ENCODE measurements at places on chromosomes 5 and 9.

- H3K27me3 ChIP-seq = no peaks in the 10 kb centered on the region
- no peak overlapping the region for H3K27ac ChIP-seq
- peak; percentile 12 for DNase-seq
- no peaks in the 10 kb centered on the region for H3K36me3 ChIP-seq
- H3K4me1 ChIP-seq = no peaks in the 10 kb centered on the region
Measured at GRCh38 chr5:79800979-79801827, 111.6 kb downstream of the CMYA5 start.

- H3K36me3 ChIP-seq = no peaks in the 10 kb centered on the region
- no peaks in the 10 kb centered on the region for H3K4me1 ChIP-seq
- H3K27me3 ChIP-seq = no peaks in the 10 kb centered on the region
- no peak for DNase-seq
- no peak overlapping the region for H3K4me3 ChIP-seq
Measured at GRCh38 chr5:180001136-180001535, 70.4 kb downstream of the RNF130 start.

DNA sequence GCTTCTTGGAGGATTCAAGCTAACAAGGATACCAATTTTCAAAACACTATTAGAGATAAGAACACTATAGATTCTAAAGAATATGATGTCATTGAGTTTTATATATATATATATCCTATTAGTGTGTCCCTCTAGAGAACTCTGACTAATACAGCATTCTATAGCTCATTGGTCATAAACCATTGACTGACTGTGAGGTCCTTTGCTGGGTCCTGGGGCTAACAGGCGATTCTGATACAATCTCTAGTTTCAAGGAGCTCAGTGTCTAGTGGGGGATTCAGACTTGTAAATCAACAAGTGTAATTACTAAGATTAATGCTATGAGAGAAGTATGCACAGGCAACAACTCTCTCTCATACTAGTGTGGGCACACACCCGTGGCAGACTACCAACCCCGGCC lies 234.5 kb downstream of the DENND1A start:
- no peak for DNase-seq
- H3K4me3 ChIP-seq = no peak overlapping the region
- H3K27me3 ChIP-seq = no peaks in the 10 kb centered on the region
- H3K4me1 ChIP-seq = no peaks in the 10 kb centered on the region
- H3K27ac ChIP-seq = no peak overlapping the region

DNA sequence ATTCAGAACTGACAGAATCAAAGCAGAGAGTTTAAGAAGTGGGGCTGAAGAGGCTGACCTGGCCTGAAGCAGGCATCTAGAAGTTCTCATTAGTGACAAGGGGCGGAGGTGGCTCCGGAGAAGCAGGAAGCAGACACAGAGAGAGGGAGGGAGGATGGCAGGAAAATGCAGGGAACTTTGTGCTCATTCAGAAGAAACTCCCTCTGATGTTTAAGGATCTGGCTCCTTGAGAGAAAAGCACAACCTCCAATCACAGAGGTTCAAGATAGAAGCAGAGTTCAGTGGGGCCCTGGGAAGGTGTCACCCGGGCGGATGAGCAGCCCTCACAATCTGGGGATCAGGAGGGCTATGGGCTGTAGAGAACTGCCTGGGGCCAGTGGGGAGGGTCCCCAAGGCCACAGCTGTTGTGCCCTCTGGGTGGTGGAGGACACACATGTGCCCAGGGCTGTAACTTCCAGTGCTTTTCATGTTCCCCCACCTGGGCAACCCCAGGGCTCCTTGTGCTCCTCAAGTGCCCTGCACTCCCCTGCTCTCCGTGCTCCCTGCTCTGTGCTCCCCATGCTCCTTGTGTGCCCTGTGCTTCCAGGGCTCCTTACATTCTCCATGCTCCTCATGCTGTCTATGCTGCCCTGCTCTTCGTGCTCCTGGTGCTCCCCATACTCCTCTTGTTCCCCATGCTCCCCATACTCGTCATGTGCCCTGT lies 51.4 kb downstream of the TRIP13 start:
- no peaks in the 10 kb centered on the region for H3K4me1 ChIP-seq
- H3K27ac ChIP-seq = peak overlapping the region; percentile 52
- peaks cover 2% of the 10 kb centered on the region for H3K27me3 ChIP-seq
- no peak overlapping the region for H3K4me3 ChIP-seq

DNA sequence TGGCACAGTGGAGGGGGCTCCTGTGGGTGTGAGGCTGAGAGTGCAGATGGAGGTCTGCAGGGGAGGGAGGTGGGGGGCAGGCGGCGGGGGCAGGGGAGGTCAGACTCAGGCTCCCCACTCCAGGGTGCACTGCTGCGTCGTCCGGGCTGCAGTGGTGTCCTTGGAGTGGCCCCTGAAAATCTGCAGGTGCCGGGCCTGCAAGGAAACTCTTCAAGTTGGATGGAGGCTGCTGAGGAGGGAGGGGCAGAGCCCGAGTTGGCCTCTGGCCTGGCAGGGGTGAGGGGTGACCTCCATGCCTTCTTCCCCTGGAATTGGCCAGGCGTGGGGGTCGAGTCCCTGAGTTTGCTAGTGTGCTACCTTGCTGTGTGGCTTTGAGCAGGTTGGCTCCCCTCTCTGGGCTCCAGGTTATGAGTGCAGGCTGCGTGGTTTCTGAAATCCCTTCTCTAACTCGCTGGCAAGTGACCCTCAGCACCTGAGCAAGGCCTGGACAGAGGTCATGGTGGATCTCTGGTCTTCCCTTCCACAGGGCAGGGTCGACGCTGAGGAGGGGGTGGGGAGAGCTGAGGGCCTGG lies 888 bp downstream of the ADAMTSL2 start:
- H3K4me3 ChIP-seq = no peak overlapping the region
- peaks cover 2% of the 10 kb centered on the region for H3K4me1 ChIP-seq
- H3K27me3 ChIP-seq = peaks cover 38% of the 10 kb centered on the region
- H3K36me3 ChIP-seq = no peaks in the 10 kb centered on the region
- no peak overlapping the region for H3K27ac ChIP-seq

- no peak overlapping the region for H3K27ac ChIP-seq
- no peak overlapping the region for H3K4me3 ChIP-seq
- peaks cover 13% of the 10 kb centered on the region for H3K4me1 ChIP-seq
- H3K27me3 ChIP-seq = no peaks in the 10 kb centered on the region
- DNase-seq = no peak
Measured at GRCh38 chr5:430214-430925, 12.6 kb upstream of the EXOC3 start.

GRCh38 chr5:110853267-110853666 lies 114.5 kb downstream of the SLC25A46 start:
- H3K36me3 ChIP-seq = no peaks in the 10 kb centered on the region
- H3K4me3 ChIP-seq = no peak overlapping the region
- no peak overlapping the region for H3K27ac ChIP-seq
- H3K4me1 ChIP-seq = no peaks in the 10 kb centered on the region
- DNase-seq = no peak

- no peak for DNase-seq
- H3K27ac ChIP-seq = no peak overlapping the region
- H3K27me3 ChIP-seq = no peaks in the 10 kb centered on the region
- H3K4me3 ChIP-seq = no peak overlapping the region
- peaks cover 3% of the 10 kb centered on the region for H3K4me1 ChIP-seq
Measured at GRCh38 chr9:110065532-110065931, 142.4 kb downstream of the C9orf152 start.

GRCh38 chr9:128043467-128043868 lies 23.7 kb downstream of the NAIF1 start:
- H3K36me3 ChIP-seq = no peaks in the 10 kb centered on the region
- H3K4me3 ChIP-seq = no peak overlapping the region
- H3K27ac ChIP-seq = no peak overlapping the region

DNA sequence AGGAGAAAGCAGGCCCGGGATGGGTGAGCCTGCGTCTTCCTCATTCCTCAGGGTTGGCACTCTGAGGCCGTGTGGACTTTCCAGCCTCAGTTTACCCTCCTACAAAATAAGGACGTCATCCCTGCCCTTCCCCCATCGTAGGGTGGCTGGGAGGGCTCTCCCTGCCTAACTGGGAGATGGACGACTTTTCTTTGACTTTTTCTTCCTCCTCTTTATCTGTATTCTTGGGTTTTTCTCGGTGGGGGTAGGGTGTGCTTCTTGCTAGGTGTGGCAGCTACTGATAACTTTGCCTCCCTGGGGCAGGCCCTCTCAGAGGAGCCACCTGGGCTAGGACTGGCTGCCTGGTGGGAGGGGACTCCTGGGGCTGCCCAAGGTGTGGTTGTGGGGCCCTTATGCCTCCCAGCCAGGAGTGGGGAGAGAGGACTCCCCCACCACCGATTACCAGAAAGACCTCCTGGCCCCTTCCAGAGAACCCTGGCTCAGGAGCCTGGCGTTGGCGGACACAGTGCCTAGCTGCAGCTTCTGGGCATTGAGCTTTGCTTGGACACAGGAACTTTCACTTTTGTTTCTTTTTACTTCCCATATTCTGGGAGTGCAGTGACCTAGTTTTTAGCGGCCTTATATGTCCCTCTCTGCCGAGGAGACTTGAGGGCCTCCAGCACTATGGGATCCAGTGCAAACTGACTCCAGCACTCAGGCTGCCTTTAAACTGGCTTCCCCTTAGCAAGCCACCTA lies 6.1 kb downstream of the GLIPR2 start:
- peak; percentile 66 for DNase-seq
- peak overlapping the region; percentile 67 for H3K27ac ChIP-seq
- H3K27me3 ChIP-seq = peaks cover 11% of the 10 kb centered on the region
- H3K36me3 ChIP-seq = peaks cover 25% of the 10 kb centered on the region
- peaks cover 6% of the 10 kb centered on the region for H3K4me1 ChIP-seq
- no peak overlapping the region for H3K4me3 ChIP-seq

- no peaks in the 10 kb centered on the region for H3K27me3 ChIP-seq
- H3K27ac ChIP-seq = no peak overlapping the region
- H3K4me1 ChIP-seq = peaks cover 48% of the 10 kb centered on the region
- no peak for DNase-seq
Measured at GRCh38 chr9:76591256-76591950, 132.4 kb downstream of the GCNT1 start.

DNA sequence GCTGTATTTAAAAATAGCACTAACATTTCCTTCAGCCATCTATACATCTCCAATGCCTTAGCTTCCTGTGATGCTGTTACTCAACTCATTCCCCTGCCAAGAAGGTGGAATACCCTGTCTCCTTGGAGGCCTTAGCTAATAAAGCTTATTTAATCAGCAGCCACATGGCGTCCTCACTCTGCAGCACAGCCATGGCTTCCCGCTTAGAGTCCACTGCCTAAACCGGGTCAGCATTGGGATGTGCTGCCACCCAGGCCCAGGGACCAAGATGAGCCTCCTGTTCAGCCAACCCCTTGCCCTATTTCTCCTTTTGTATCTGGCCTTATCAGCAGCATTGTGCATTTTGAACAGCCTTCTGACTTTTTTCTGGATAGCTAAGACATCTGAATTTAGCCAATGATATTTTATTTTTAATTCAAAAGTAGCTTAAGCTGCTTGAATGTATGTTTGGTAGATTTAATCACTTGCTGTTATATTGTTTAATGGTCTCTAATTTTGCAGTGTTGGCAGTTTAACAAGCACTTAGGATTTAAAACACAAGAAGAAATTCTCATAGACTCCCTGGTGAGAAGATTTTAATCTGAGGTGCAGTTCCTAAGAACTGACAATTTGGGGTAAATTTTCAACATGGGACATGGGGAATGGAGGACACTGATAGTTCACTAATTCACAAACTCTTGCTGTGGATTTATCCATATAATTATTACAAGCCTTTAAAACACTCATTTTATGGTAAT lies 113.0 kb downstream of the RPS23 start:
- peaks cover 10% of the 10 kb centered on the region for H3K4me1 ChIP-seq
- H3K27ac ChIP-seq = peak overlapping the region; percentile 23
- no peaks in the 10 kb centered on the region for H3K36me3 ChIP-seq
- H3K27me3 ChIP-seq = no peaks in the 10 kb centered on the region
- H3K4me3 ChIP-seq = no peak overlapping the region
- peak; percentile 2 for DNase-seq

DNA sequence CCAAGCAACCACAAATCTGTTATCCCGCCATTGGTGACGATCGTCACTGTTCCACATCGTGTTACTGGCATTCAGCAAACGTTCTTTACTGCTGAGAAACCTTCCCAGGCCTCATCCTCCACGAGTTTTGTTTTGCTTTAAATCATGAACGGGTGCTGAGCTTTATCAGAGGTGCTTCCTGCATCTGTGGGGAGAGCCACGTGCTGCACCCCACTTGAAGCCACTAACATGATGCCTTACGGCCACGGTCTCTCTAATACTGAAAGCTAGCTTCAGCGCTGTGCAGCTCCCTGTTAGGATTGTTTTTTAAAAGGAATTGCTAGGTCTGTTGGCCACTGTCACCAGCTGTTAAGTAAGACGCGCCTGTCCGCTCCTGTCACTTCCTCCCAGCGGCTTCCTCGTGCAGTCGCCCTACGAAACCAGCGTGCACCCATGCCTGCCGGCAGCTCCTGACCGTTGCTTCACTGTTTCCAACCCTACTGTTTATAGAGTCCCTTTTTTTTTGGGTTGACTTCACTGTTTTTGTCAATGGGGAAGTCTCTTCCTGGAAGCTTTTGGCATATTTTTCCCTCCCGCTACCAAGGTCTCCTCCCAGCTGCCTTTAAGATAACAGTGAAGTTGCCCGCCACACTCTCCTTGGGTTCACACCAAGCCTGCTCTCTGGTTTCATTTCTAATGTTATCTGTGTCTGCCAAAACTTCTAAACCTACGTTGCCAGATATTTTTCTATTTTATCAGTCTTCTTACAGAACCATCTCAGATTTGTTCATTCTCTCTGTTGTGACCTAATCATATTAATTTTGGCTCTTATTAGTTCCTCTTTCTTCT lies 20.3 kb downstream of the LPCAT1 start:
- H3K27me3 ChIP-seq = no peaks in the 10 kb centered on the region
- no peak overlapping the region for H3K27ac ChIP-seq
- no peak for DNase-seq
- H3K4me1 ChIP-seq = no peaks in the 10 kb centered on the region
- no peaks in the 10 kb centered on the region for H3K36me3 ChIP-seq
- no peak overlapping the region for H3K4me3 ChIP-seq

DNA sequence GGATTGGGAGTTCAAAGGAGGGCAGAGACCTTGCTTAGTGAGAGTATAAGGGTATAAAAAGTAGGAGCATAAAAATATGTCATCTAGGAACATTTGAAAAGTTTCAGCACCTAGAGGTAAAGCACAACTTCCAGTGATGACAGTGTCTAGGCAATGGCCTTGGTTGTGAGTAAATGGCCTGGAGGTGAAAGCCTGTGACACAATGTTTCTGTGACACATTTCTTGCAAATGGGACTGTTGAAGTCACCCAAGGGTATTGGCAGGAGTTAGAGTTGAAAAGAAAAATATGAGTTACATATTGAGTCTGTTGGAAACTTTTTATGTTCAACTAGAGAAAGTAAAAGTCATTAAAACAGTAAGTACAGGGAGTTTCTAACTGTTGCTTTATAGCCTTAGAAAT lies 14.8 kb downstream of the C5orf47 start:
- no peak overlapping the region for H3K4me3 ChIP-seq
- no peak overlapping the region for H3K27ac ChIP-seq
- no peaks in the 10 kb centered on the region for H3K4me1 ChIP-seq
- H3K27me3 ChIP-seq = no peaks in the 10 kb centered on the region

GRCh38 chr5:129820-130219 lies 37.9 kb downstream of the PLEKHG4B start:
- H3K4me3 ChIP-seq = no peak overlapping the region
- no peaks in the 10 kb centered on the region for H3K4me1 ChIP-seq
- H3K27me3 ChIP-seq = peaks cover 2% of the 10 kb centered on the region
- no peak for DNase-seq
- H3K36me3 ChIP-seq = no peaks in the 10 kb centered on the region
